Stimulated activated CD4-positive, alpha-beta T cell treated with anti-CD3 and anti-CD28 coated beads, TNF-alpha, amount 100 ng/mL, for 1 hour (primary cell): ENCODE measurements at places on chromosomes 7 and 10.

DNA sequence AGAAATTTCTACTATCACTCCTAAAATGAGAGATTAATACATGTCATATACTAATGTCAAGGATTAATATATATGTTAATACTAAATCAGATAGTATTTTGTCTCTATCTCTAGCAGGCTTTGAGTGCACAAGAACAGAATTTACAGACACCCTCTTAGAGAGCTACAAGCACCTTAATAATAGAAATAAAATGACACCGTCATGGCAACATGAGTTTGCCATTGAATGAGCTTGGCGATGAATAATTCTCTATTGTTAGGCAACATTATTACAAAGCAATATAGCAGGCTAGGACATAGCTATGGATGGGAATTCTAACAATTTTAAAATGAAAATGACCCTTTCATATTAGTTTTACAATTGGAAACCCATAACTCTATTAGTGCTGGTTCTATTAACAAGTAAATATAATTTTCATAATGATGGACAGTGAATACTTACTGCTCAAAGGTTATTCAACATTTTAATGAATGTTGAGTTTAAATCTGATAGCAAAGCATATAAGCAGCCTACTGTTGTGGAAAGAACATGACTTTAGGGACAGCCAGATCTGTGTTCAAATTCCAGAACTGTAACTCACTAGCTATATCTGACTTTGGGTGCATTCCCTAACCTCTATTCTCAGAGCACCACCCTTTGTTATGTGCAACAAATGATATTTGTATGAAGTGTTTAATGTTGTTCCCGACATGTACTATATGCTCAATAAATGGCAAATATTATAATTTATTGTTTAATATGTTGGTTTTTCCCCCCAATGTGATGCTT is 184.5 kb upstream of the DKK1 start:
- DNase-seq, result no peak

GRCh38 chr7:13032576-13032975 is 345.1 kb downstream of the ARL4A start:
- DNase-seq, result no peak

DNA sequence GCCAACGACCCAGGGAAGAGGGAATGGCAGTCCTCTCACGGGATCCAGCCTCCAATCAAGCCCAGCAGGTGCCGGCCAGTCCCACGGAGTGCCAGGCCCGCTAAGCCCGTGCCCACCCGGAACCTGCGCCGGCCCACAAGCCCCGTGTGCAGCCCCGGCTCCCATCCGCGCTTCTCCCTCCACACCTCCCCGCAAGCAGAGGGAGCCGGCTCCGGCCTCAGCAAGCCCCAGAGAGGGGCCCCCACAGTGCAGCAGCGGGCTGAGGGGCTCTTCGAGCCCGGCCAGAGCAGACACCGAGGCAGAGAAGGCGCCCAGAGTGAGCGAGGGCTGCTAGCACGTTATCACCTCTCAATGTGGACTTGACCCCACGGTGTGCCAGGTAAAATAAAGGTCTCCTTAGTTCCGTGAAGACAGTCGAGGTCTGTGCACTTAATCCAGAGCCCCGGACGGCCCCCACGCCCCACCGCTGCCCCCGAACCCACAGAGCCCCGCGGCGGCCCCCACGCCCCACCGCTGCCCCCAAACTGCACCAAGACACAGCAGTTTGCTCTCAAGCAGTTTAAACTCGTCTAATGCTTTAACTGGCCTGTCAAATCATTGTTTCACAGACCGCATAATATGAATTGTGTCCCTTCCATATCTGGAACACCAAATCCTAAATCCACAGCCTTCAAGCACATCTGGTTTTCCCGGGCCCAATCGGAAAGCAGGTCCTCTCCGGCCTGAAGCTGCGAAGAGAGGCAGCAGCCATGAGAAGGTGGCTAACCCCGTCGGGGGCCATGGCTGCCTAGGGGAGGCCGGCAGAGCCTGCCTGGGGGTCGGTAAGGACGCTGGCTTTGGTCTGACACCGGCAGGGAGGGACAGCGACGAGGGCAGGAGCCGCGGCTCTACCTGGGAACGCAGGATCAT is 307.8 kb downstream of the PTPRN2 start:
- no peak for DNase-seq

DNA sequence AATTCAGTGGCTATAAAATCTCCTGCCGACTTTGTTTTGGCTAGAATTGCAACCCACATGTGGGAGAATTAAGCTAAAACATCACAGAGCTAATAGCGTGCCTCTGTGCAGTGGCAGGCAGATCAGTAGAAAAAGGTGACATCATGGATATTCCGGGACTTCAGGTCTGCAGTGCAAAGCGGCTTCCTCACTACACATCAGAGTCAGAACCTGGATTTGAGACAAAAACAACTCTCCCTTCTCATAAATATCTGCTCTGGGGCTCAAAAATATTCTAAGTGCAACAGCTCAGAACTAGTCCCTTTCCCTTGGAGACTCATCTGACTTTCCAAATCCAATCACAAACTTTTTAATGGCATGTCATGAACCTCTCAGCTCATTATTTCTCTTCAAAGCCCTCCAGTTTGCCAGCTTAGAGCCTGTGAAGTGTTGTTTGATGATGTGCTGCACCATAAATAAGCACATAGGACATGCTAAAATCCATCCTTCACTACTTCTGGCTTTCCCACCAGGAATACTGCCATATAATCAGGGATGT is 337.1 kb downstream of the RNLS start:
- DNase-seq, result no peak

DNA sequence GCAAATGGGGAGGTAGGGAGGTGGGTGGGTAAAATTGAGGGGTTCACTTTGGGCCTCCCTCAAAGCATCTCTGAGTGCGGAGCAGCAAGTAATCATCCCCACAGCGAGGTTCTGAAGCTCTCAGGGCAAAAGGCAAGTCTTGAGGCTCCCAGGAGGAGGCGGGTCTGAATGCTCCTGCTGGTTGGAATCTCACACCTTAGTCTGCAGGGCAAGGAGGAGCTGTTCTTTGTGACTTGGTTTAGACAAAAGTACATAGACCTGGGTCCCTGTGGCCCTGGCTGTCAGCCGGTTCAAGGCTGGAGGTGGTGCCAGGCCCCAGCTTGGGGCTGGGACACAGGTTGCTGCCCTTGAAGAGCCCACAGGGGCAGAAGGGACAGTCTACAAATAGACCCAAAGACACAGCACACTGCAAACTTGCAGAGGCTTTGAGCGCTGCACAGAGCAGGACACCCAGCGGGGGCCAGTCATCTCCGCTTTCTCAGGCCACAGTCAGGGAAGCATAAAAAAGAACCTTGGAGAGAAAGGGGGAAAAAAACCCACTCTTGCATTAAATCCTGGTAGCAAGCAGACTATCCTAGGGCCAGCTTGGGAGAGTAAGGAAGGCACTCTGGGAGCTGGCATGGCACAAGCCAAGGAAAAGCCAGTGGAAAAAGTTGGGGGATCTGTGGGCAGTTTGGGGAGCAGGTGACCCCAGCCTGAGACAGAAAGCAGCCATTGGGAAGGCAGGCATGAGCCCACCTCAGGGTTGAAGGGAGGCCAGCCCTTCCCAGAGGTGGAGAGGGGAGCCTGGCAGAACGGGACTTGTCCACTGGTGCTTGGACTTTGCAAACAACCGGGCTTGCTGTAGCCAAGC is 926 bp upstream of the C10orf71 start:
- no peak for DNase-seq

DNA sequence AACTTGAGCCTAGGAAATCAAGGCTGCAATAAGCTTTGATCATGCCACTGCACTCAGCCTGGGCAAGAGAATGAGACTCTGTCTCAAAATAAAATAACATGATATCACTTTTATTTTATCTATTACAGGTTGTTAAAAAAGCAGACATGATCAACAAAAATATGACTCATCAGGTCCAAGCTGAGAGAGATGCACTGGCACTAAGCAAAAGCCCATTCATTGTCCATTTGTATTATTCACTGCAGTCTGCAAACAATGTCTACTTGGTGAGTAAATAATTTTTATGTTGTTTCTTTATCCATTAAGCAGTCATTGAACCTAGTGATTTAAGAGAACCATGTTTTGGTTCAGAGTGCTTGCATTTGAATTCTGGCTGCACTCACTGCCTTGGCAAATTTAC is 3.3 kb downstream of the MASTL start:
- no peak for DNase-seq

DNA sequence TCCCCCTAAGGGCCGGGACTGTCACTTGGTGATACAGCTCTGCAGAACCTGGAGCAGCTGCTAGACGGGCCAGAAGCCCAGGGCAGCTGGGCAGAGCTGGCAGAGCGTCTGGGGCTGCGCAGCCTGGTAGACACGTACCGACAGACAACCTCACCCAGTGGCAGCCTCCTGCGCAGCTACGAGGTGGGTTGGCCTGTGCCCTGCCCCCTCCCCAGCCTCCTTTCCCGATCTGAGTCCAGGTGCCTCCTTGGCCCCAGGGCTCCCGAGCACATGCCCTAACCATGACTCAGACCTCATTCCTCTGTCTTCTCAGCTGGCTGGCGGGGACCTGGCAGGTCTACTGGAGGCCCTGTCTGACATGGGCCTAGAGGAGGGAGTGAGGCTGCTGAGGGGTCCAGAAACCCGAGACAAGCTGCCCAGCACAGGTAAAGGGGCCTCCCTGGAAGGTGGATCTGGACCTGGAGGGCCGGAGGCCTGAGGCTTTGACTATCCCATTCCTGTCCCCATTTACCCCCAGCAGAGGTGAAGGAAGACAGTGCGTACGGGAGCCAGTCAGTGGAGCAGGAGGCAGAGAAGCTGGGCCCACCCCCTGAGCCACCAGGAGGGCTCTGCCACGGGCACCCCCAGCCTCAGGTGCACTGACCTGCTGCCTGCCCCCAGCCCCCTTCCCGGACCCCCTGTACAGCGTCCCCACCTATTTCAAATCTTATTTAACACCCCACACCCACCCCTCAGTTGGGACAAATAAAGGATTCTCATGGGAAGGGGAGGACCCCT is 6.4 kb downstream of the NFKB2 start:
- DNase-seq, result no peak

DNA sequence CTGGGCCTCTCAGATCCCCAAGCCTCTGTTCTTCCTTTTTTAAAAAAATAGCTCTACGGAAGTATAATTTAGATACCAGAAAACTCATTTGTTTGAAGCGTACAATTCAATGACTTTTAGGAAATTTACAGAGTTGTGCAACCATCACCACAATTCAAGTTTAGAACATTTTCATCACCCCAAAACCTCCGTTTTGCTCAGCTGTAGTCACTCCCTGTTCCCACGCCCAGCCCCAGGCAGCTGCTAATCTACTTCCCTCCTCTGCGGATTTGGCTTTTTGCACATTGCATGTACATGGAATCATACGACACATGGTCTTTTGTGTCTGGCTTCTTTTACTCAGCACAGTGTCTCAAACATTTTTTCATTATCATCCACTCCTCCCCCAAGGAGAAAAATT is 229.2 kb downstream of the TCF7L2 start:
- DNase-seq, result no peak

- no peak for DNase-seq
Measured at GRCh38 chr7:150900675-150901074, 48.4 kb downstream of the AOC1 start.

DNA sequence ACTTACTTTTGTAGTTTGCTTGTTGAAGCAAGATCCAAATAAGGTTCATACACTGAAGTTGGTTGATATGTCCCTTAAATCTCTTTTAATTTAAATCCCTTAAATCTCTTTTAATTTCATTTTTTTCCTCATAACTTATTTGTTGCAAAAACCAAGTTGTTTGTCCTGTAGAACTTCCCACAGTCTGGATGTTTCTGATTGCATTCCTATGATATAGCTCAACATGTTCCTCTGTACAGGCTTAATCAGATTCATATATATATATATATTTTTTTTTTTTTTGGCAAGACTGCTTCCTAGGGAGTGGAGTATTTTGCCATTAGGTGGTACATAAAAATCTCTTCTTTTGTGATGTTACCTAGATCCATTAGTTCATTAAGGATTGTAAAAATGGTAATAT is 174.9 kb upstream of the MKLN1 start:
- DNase-seq, result no peak

GRCh38 chr10:35959252-35959651 is 317.2 kb upstream of the FZD8 start:
- DNase-seq, result no peak

DNA sequence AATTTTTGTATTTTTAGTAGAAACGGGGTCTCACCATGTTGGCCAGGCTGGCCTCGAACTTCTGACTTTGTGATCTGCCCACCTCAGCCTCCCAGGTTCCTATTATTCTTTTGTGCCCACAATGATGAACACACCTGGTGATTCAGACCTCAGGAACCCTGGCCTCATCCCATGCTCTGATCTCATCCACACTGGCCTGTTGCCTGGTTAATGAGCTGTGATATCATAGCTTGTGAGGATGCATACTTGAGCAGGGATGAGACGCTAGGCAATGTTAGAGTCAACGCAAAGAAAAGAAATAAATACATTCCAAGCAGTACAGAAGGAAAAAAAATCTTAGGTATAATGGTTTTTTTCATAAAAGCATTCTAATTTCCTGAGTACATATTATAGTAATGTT is 82.4 kb upstream of the RNF32 start:
- no peak for DNase-seq

DNA sequence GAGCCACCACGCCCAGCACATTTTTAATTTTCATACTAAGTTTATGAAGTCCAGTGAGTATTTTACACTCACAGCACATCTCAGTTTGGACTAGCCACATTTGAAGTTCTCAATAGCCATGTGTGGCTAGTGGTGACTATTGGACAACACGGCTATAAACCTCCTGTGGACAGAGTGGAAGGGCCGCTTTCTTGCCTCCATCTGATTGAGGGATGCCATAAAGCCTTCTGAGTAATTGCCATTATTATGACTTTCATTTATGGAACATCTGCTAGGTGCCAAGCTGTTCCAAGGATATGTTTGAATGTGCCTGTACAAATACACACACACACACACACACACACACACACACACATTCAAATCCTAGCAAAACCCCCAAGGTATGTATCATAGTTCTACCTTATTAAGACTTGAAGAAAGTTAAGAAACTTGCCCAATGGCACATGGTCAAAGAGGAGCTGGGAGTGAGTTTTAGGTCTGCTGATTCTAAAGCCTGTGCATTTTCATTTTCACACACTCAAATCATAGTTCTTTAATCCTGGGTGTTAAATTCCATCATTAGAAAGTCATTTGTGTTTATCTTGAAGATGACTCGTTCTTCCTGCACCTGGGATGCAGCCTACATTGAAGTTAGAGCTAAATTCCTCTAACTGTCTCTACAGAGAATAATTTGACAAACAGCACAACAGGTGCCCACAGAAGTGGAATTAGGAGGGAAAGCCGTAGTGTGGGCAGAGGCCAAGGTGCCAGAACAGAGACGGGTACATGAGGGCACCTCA is 143.3 kb downstream of the PKD1L1 start:
- DNase-seq, result no peak

GRCh38 chr10:59706851-59707797 is 2.5 kb downstream of the SLC16A9 start:
- no peak for DNase-seq
